ENCODE measurements at places on chromosomes 6 and 20.

- DNase-seq: no peak
Observed at GRCh38 chr20:23005776-23006175, 29.3 kb upstream of the SSTR4 start.

DNA sequence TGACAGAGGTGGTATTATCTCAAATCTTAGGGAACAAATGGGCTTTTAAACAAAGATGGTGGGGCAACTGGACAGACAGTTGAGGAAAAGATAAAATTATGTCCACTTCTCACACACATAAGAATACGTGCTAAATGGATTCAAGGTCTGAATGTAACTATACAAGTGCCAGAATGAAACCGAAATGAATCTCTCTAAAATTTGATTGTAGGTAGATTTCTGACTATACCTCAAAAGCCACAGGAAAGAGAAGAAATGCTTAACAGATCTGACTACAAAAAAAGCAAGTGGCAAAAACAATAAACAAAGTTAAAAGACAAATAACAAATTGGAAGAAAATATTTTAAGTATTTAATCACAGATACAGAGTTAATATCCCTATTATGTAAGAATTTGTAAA, 182.7 kb upstream of the OLIG3 start:
- no peak for DNase-seq

DNA sequence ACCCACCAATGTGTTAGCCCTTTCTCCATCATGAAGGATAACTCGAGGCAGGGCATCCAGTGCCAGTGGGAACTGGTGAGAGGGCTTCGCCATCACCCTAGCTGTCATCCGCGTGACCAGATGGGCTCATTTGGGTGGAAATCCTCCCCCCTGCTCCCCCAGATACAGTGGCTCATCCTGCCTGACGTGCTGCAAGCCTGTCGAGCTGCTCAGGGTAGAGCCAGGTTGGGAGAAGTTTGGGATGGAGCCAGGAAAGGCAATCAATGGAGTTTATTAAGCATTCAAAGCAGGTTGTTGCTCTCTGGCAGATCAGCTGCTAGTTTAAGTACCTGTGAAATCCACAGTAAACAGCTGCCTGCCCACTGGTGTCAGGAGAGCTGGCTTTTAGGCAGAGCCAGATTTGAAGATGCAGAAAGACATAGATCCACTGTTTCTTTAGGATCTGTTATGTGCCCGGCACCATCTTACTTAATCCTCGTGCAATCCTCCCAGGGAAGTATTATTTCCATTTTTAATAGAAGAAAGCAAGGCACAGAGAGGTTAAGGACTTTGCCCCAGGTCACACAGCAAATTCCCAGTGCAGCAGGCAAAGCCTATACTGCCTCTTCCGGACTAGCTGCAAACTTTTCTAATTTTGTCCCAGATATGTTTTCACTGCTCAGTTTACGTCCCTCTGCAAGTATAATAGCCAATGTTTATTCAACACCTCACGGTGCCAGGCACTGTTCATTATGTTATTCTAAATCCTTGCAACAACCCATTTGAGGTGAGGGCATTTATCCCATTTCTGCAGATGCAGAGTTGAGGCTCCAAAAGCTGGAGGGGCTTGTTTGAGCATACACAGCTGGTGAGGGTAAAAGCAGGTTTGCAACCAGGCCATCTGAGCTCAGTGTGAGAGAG, 54.1 kb upstream of the KCNG1 start:
- no peak for DNase-seq

DNA sequence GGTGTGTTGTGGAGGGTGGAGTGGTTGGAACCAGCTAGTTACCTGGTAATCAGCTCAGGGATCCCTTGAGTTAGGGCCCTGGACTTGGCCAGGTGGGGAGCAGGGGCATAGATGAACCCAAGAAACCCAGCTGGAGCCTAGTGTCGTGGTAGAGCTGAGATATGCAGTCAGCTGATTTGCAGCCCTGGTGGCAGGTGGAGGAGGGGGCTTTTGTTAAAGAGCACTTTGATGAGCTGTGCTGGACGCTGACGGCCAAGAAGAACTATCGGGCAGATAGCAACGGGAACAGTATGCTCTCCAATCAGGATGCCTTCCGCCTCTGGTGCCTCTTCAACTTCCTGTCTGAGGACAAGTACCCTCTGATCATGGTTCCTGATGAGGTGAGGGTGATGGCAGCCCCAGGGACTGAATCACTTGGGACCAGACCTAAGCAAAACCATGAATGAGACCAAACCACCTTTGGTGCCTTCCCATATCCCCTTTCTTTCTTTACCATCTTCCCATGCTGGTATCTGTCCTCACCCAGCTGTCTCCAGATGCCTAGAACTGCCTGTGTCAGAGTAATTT, 12.7 kb downstream of the DEF6 start:
- no peak for DNase-seq

DNA sequence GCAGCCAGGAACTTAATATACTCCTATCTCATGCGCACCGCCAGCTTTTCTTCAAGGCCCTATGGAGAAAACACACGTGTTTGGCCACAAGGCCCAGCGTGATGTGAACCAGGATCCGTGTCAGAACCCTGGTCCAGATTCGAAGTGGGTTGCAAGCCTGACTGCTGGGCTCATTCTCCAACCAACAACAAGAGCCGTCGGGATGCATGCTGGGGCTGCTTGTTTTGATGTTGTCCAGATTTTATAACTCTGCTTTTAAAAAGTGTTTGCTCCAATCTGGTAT, 463 bp upstream of the SLC22A2 start:
- no peak for DNase-seq

GRCh38 chr6:75489025-75489424, 4.6 kb downstream of the FILIP1 start:
- DNase-seq: no peak

GRCh38 chr20:19104186-19104585, 108.3 kb upstream of the SLC24A3 start:
- no peak for DNase-seq

DNA sequence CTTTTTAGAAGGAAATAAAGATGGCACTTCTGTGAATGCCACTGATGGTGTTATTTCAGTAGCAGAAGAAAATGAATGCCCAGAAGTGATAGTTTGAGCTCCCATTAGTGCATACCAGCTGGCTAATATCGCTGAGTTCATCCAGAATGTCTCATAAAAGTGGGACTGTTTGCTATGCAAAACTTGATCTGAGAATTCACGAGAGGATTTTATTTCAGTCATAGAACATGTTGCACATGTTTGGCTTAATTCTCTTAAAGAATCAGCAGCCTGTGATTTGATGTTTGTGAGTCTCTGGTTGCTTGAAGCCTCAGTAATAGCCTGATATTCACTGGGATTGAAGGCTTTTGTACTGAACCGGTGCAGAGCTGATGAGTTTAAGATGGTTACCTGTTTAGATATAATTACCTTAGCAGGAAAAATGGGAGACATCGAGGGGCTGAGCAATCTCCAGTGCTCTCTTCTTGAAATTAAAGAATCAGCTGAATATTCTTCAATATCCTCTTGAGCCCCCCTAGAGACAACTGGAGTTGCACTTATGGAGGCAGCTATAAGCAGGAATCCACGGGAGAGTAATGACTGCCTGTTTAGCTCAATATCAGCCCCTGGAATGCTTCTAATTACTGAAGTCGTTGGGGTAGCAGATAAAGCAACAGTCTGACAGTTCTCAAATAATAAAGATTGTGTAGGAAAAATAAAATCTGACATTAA, 955.5 kb downstream of the PHF3 start:
- no peak for DNase-seq

GRCh38 chr20:57140416-57140965, 126.0 kb downstream of the BMP7 start:
- no peak for DNase-seq

DNA sequence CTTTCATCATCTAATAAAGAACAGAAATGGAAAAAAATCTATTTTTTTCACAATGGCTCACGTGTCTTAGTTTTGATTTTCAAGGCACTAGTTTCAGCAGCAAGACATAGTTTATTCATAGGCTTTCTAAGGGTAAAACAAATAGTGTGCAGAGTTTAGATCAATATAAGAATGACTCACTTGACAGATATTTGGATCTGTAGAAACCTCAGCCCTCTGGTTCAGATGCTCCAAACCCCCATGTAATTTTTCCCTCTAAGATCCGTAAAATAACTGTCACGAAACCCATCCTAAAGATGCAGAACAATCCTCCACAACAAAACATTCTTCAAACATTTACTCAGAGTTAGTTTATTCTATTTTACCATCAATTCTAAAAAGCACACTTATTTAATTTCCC, 43.4 kb downstream of the IYD start:
- DNase-seq: no peak

GRCh38 chr6:22600059-22600458, 30.7 kb downstream of the HDGFL1 start:
- DNase-seq: no peak

- DNase-seq: no peak
Observed at GRCh38 chr6:37433657-37434271, 743 bp downstream of the CMTR1 start.

- no peak for DNase-seq
Observed at GRCh38 chr6:155771822-155772221, 316.2 kb upstream of the NOX3 start.

Measured in NCI-H2171 (cell line).